Fibroblast of lung (primary cell): ENCODE measurements at places on chromosomes 11 and 22.

GRCh38 chr22:36456464-36456845 lies 25.0 kb downstream of the TXN2 start:
- DNase-seq = no peak

GRCh38 chr11:44572436-44572835 lies 7.0 kb downstream of the CD82 start:
- no peak for DNase-seq

GRCh38 chr11:75858613-75859012 lies 43.6 kb downstream of the UVRAG start:
- peak; percentile 72 for DNase-seq

- no peak for DNase-seq
Observed at GRCh38 chr11:4809246-4809645, 5.1 kb upstream of the OR52R1 start.

GRCh38 chr11:78210000-78210608 lies 21.4 kb downstream of the USP35 start:
- DNase-seq = no peak

GRCh38 chr11:76802151-76802550 lies 19.0 kb downstream of the TSKU start:
- DNase-seq = no peak

- DNase-seq = no peak
Observed at GRCh38 chr22:48959496-48959895, 868.2 kb downstream of the BRD1 start.

DNA sequence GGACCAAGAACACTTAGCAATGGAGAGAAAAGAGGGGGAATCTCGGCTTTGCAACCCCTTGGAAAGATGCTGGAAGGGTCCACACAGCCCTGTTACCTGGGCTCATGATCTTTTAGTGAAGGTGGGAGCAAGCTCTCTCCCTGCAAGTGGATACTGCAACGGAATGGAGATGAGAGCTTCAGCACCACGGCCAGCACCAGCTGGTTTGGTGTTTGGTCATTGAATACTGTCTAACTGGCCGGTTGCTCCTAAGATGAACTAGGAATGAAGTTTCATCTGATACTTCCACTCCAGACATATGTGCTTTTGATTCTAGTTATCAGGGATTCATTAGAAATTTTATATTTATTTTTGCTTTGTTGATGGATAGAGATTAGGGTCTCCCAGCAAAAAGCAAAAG lies 16.3 kb downstream of the HTR3A start:
- peak; percentile 23 for DNase-seq

- no peak for DNase-seq
Observed at GRCh38 chr11:19352771-19353160, 112.0 kb upstream of the E2F8 start.

- peak; percentile 36 for DNase-seq
Observed at GRCh38 chr11:110430267-110431050, 711 bp downstream of the FDX1 start.

DNA sequence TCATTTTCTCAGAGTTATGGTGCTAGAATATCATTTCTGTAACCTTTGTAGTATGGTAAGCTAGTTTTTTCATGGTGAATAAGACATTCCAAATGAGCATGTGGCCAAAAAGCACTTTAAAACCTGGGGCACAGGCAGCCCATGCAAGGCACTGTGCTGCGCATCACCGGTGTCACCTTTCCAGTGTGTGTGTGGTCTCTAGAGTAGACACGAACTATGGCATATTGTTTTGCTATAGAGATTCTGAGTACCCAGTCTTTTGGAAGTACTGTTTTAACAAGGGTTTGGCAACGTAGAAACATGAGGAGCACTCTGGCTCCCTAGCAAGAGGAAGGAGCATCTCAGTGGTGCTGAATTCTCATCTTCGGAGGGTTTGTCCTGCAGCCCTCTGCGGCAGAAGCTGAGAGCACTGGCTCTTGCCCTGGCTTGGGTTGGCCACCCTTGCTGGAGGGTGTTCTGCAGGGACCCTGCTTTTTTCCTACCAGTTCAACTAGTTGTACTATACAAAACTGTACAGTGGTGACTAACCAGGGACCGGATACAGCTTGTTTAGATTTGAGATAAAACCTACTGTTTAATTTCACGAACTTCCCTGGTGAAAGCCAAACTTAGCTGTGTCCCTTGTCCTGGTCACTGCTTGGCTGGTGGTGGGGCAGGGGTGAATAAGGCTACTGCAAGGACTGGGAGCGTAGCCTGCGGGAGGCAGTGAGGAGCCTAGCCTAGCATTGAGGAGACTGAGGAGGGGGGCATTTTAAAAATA lies 135.7 kb downstream of the ATXN10 start:
- peak; percentile 43 for DNase-seq
